Progenitor cell of endocrine pancreas (in vitro differentiated cells): ENCODE measurements at places on chromosomes 16 and 17.

DNA sequence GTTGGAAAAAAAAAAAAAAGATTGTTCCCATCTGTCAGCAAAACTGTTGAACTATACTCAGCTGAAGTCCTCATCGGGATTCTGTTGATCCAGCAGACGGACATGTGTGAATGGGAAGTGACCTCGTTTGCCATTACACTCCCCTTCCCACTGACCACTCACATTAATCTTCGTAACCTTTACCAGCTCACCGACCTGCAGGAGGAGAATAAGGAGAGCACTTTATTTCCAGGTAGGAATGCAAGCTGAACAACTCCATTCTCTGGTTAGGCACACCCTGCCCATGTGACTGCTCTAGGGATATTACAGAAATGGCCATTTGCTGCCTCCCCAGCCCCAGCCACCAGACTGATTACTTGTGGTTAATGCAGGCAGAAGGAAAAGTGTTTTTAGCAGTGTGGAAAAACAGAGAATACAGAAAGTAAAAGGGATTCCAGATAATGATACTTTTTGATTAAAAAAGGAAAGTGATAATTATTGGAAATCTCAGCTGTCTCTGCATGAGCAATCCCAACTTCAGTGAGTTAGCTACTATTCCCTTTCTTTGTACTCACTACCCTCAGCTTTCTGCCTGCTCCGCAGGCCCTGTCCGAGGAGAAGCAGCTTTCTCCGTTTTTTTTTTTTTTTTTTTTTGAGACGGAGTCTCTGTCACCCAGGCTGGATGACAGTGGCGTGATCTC lies 23.6 kb upstream of the YWHAE start:
- DNase-seq: no peak

DNA sequence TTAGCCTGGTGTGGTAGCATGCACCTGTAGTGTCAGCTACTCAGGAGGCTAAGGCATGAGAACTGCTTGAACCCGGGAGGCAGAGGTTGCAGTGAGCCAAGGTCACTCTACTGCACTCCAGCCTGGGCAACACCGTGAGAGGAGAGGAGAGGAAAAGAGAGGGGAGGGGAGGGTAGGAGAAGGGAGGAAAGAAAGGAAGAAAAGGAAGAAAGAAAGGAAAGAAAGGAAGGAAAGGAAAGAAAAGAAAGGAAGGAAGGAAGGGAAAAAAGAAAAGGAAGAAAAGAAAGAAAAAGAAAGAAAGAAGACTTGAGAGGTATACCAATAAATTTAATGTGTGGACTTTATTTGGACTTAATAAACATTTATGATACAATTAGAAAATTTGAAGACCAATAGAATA lies 66.8 kb upstream of the FA2H start:
- DNase-seq: no peak

GRCh38 chr17:82280537-82280936 lies 7.0 kb upstream of the CSNK1D start:
- DNase-seq: no peak

DNA sequence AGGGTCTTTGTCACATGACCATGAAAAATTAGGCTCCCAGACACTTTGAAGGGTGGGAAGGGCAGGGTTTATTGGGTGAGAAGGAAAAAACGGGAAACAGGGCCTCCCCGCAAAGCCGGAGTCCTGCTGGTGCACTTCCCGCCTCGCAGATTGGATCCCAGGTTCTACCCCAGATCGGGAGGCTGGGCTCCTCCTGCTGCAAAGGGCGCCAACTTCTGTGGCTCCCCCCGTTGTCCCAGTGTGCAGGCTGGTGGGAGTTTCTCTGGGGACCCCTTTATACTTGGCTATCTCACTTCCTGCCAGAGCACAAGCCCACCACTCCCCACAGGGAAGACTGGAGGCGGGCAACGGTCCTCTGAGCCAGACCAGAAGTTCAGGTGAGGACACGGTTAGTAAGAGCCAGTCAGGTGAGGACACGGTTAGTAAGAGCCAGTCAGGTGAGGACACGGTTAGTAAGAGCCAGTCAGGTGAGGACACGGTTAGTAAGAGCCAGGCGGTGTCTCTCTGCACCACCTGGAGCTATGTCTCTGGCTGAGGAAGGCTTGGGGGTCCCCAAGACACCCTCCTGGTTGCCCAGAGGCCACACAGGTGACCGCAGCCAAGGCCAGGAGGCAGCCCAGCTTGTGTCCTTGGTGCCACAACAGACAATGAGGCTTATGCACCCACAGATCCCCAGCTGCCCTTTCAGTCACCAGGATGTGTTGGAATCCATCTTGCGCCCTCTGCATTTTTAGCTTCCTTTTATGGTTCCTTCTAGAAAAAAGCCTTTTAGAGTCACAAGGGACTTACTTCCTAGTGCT lies 48.1 kb upstream of the CHMP6 start:
- DNase-seq: no peak
